Diencephalon (tissue), 1 donor: ENCODE measurements at places on chromosomes 16 and 17. TPM values are rescaled to one million over a fixed set of nuclear protein-coding genes. Genes with fewer than 3 reads are reported as not detected.

NKD1 gene
- 10.6 TPM for total RNA-seq

SLC13A2 gene
- not detected for total RNA-seq

ZMYND15 gene
- total RNA-seq = 0.23 TPM

SLFN12L gene
- total RNA-seq = 0.46 TPM

KIF18B gene
- 1.4 TPM for total RNA-seq

ZSWIM7 gene
- 25.4 TPM for total RNA-seq

CNTNAP1 gene
- total RNA-seq = 31.6 TPM

OR1A1 gene
- not detected for total RNA-seq

SP2 gene
- total RNA-seq = 0.46 TPM

PRR35 gene
- total RNA-seq = not detected

CNGB1 gene
- 21.9 TPM for total RNA-seq
